ENCODE measurements at places on chromosomes 5 and 9. TPM values are rescaled to one million over a fixed set of nuclear protein-coding genes. Genes with fewer than 3 reads are reported as not detected.

CA9 gene
- 0.82 TPM for total RNA-seq

SLIT3 gene
- 1.1 TPM for total RNA-seq

CDC25C gene
- 7.9 TPM for total RNA-seq

PCDHAC1 gene
- total RNA-seq = not detected

SRA1 gene
- total RNA-seq = 53.8 TPM

HDHD3 gene
- 17.8 TPM for total RNA-seq

GNA14 gene
- total RNA-seq = not detected

FAM170A gene
- total RNA-seq = not detected

HAVCR1 gene
- 2.2 TPM for total RNA-seq

SUSD3 gene
- total RNA-seq = 40.9 TPM

MUSK gene
- not detected for total RNA-seq

DBH gene
- total RNA-seq = not detected

SPATA6L gene
- not detected for total RNA-seq

GRCh38 chr5:141811287-141812155, 66.7 kb downstream of the PCDH1 start:
- DNase-seq = peak; percentile 72
- H3K4me1 ChIP-seq = no peaks in the 10 kb centered on the region
- no peak overlapping the region for H3K4me3 ChIP-seq
- H3K36me3 ChIP-seq = no peaks in the 10 kb centered on the region
- peaks cover 49% of the 10 kb centered on the region for H3K27me3 ChIP-seq

DNA sequence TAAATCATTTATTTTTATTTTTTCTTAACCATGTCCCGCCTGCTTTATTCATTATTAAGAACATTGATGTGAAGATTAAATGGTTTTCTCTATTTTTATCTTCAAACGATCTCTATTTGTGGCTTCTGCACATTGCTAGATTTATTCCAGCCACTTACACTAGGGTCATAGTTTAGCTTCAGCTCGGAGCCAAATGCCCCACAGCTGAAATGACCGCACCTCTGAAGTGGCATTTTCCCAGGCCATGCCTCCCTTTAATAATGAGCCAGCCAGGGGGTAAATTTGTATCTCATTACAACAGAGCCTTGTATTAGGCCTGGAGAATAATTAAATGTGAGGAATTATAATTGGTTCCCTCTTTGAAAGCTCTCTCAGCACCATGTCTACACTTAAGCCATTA, 89.4 kb downstream of the DOCK8 start:
- DNase-seq = no peak
- H3K27me3 ChIP-seq = no peaks in the 10 kb centered on the region
- no peak overlapping the region for H3K27ac ChIP-seq
- H3K36me3 ChIP-seq = peaks cover 75% of the 10 kb centered on the region
- H3K4me1 ChIP-seq = peaks cover 10% of the 10 kb centered on the region

DNA sequence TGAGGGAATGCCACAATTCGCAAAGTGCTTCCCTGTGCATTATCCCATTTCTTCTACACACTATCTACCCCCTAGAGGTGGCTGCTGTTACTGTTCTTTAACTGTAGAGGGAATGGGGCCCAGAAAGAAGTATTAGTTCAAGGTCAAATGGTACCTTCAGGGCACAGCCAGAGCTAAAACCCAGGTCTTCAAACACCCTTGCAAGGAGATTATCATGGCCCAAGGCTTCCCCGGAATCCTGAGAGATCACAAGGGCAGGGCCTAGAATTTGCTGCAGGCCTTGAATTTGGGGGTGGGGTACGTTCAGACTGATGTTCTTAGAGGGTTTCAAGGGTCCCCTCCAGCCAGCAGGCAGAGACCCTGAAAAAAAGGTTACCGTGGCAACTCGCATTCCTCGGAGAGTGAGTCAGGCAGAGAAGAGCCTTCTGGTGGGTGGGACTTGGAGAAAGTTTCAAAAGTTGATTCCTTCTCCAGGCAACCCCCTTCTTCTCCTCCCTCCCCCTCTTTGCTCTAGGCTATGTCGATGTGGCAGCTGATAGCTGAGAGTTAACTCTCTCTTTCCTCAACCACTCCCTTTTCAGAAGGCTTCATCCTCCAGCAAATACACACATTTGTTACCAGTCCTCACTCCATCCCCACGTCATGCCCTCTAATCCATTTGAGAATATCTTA, 1.9 kb downstream of the SPARC start:
- no peak for DNase-seq
- peaks cover 10% of the 10 kb centered on the region for H3K4me1 ChIP-seq
- no peak overlapping the region for H3K4me3 ChIP-seq
- H3K27me3 ChIP-seq = peaks cover 41% of the 10 kb centered on the region

DNA sequence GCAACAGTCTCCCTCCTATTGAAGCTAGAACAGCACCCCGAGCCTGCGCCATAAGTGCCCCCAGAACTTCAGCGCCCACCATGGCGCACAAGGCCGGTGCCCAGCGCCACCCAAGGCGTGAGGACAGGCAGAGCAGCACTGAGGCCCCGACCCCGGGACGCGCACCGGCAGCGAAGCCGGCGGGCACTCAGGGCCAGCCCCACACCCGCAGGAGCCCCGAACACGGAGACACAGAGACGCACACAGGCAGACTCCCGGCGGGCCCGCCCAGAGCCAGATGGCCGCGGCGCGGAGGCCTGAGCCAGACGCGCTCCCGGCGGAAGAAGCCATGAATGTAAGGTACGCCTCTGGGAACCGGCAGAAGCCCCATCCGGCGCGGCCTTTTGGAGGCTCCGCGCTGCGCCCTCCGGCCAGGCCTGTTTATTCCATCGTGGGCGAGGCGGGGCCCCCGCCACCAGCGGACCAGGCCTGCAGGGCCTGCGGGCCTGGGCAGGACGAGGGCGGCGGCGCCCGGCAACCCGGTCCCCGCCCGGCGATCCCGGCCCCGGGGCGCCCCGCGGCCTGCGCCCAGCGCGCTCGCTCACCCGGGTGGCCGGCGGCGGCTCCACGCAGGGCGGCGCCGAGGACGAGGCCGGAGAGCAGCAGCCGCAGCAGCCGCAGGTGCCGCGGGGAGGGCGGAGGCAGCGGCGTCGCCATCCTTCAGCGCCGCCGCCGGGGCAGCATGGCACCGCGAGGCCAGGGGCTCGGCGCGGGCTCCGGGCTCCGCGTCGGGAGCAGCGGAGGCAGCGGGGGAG, 486 bp downstream of the NPDC1 start:
- no peak overlapping the region for H3K27ac ChIP-seq
- H3K27me3 ChIP-seq = peaks cover 28% of the 10 kb centered on the region
- H3K36me3 ChIP-seq = no peaks in the 10 kb centered on the region
- H3K4me3 ChIP-seq = peak overlapping the region; percentile 78
- DNase-seq = peak; percentile 78

DNA sequence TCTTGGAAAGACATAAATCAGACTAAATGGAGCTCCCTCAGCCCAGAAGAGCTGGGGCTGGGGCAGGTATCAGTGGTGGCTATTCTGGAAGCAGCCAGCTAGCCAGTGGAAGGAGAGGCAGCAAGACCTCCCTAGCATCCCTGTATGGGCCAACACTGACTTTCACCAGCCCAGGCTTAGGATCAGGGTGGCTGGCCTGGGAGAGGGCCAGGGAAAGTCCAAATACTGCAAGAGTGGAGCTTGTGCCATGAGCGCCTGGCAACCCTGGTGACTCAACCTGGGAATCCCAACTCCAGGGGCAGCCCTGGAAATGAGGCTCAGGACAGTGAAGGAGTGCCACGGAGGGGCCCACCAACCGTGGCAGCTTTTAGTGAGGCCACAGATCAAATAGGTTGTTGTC, 7.6 kb upstream of the IRF1 start:
- peak; percentile 61 for DNase-seq
- no peaks in the 10 kb centered on the region for H3K36me3 ChIP-seq
- peaks cover 64% of the 10 kb centered on the region for H3K4me1 ChIP-seq
- H3K4me3 ChIP-seq = no peak overlapping the region
- peak overlapping the region; percentile 45 for H3K27ac ChIP-seq

DNA sequence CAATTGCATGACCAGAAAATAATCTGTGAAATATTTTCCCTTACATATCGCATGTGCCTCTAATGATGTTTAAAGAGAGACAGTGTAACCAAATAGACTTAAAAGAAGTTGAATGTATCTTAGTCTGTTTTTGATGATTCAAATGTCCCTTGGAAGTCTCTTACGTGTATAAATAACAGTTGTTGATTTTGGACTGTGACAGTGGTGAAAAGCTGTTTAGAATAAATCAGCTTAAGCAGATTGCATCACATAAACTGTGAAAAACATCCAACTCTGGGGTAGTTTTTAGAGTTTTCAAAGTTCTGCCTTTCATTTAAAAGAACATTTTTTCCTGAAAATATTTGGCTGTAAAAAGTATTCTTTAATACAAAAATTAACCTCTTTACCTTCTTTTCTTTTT, 301.1 kb downstream of the PRR16 start:
- no peak overlapping the region for H3K4me3 ChIP-seq
- H3K27ac ChIP-seq = no peak overlapping the region
- H3K36me3 ChIP-seq = no peaks in the 10 kb centered on the region
- H3K27me3 ChIP-seq = no peaks in the 10 kb centered on the region
- H3K4me1 ChIP-seq = no peaks in the 10 kb centered on the region

DNA sequence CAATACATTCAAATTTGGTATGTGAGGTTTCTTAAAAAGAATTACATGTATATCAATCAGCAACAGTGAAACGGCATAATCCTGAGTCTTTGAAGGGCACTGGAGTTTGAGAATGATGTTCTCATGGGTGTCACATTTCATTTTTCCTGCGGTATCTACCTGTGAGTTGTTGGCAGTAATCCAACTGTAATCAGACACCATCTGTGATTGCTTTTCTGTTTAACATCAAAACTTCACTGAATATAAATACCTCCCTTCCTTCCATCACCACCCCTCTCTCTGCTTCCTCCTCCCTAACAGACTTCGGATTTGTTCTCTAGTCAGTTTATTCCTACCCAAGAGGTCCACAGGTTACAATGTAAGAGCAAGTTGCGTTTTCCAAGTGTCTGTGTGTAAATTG, 275.2 kb upstream of the PCSK5 start:
- DNase-seq = no peak
- no peaks in the 10 kb centered on the region for H3K4me1 ChIP-seq
- no peak overlapping the region for H3K27ac ChIP-seq
- no peaks in the 10 kb centered on the region for H3K36me3 ChIP-seq

- peak overlapping the region; percentile 99 for H3K4me3 ChIP-seq
- H3K4me1 ChIP-seq = peaks cover 32% of the 10 kb centered on the region
- peak; percentile 84 for DNase-seq
- H3K36me3 ChIP-seq = peaks cover 25% of the 10 kb centered on the region
- peak overlapping the region; percentile 95 for H3K27ac ChIP-seq
These were observed 681 bp downstream of the FNIP1 start for GRCh38 chr5:131795879-131796792.

DNA sequence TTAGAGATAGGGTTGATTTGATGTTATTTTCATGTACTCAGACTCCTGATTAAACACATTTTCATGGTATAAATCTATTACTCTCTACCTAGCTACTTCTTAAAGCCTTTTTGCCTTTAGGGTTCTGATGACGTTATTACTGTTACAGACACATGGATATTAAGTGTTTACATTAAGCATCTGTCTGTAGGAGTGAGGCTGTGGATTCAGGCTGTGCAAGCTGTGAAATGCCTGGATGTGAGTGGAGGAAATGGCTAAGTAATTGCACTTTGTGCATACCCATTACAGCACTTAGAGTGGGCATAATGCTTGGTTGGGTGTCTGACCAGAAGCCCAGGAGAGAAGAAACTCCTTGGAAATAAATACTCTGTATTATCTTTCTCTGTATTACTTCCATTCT, 186.8 kb downstream of the SNX18 start:
- no peak overlapping the region for H3K4me3 ChIP-seq
- H3K36me3 ChIP-seq = no peaks in the 10 kb centered on the region
- H3K27ac ChIP-seq = no peak overlapping the region

GRCh38 chr5:175824676-175825075, 46.7 kb upstream of the CPLX2 start:
- DNase-seq = no peak
- H3K4me1 ChIP-seq = peaks cover 13% of the 10 kb centered on the region
- no peak overlapping the region for H3K4me3 ChIP-seq
- H3K27me3 ChIP-seq = no peaks in the 10 kb centered on the region

GRCh38 chr5:56327809-56328208, 94.7 kb upstream of the ANKRD55 start:
- H3K27ac ChIP-seq = peak overlapping the region; percentile 89
- H3K27me3 ChIP-seq = no peaks in the 10 kb centered on the region
- H3K4me3 ChIP-seq = peak overlapping the region; percentile 67
- peak; percentile 91 for DNase-seq
- peaks cover 62% of the 10 kb centered on the region for H3K4me1 ChIP-seq

GRCh38 chr5:31196309-31196708, 2.8 kb downstream of the CDH6 start:
- no peak overlapping the region for H3K4me3 ChIP-seq
- H3K27ac ChIP-seq = no peak overlapping the region
- H3K36me3 ChIP-seq = no peaks in the 10 kb centered on the region
- no peak for DNase-seq
- peaks cover 40% of the 10 kb centered on the region for H3K27me3 ChIP-seq

DNA sequence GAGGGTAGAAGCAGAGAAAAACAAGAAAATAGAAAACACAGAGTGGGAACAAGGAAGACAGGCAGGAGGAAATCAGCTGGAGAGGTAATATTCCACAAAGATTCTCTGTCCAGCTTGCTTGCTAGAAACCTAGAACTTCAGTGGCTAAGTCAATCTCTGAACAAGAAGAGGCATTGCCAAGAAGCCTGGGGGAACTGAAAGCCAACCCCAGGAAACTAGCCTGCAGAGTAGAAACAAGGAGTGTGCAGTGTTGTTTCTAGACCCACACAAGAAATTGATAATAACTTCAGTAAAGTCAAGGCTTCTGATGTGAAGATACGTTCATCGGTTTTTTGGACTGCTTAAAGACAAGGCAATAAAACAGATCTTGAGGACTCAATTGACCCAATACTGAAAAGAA, 234.5 kb upstream of the MAP3K1 start:
- H3K4me1 ChIP-seq = peaks cover 8% of the 10 kb centered on the region
- H3K36me3 ChIP-seq = no peaks in the 10 kb centered on the region
- H3K27me3 ChIP-seq = peaks cover 5% of the 10 kb centered on the region
- H3K4me3 ChIP-seq = no peak overlapping the region

- H3K36me3 ChIP-seq = peaks cover 7% of the 10 kb centered on the region
- no peak overlapping the region for H3K4me3 ChIP-seq
- DNase-seq = no peak
- H3K4me1 ChIP-seq = peaks cover 2% of the 10 kb centered on the region
These were observed 25.8 kb downstream of the ZBTB34 start for GRCh38 chr9:126886034-126886822.

- no peak overlapping the region for H3K27ac ChIP-seq
- H3K4me1 ChIP-seq = peaks cover 30% of the 10 kb centered on the region
- peaks cover 13% of the 10 kb centered on the region for H3K36me3 ChIP-seq
- DNase-seq = no peak
- no peaks in the 10 kb centered on the region for H3K27me3 ChIP-seq
These were observed 4.8 kb downstream of the RAD50 start for GRCh38 chr5:132561601-132562000.

- H3K4me3 ChIP-seq = no peak overlapping the region
- peaks cover 16% of the 10 kb centered on the region for H3K4me1 ChIP-seq
- H3K27ac ChIP-seq = no peak overlapping the region
- H3K27me3 ChIP-seq = no peaks in the 10 kb centered on the region
- DNase-seq = no peak
These were observed 3.2 kb upstream of the BAAT start for GRCh38 chr9:101387871-101388506.

GRCh38 chr5:39648085-39648847, 223.5 kb upstream of the DAB2 start:
- H3K4me1 ChIP-seq = no peaks in the 10 kb centered on the region
- peaks cover 16% of the 10 kb centered on the region for H3K27me3 ChIP-seq
- no peak overlapping the region for H3K4me3 ChIP-seq

GRCh38 chr9:76699971-76700370, 64.3 kb upstream of the PCA3 start:
- H3K4me1 ChIP-seq = peaks cover 5% of the 10 kb centered on the region
- no peak overlapping the region for H3K27ac ChIP-seq
- H3K36me3 ChIP-seq = no peaks in the 10 kb centered on the region

All from activated CD4-positive, alpha-beta T cell treated with anti-CD3 and anti-CD28 coated beads, Interleukin-2, amount 10 ng/mL, durations not matched to agents 24 days and 14 days (primary cell).